ENCODE measurements at places on chromosomes 3 and 15.

DNA sequence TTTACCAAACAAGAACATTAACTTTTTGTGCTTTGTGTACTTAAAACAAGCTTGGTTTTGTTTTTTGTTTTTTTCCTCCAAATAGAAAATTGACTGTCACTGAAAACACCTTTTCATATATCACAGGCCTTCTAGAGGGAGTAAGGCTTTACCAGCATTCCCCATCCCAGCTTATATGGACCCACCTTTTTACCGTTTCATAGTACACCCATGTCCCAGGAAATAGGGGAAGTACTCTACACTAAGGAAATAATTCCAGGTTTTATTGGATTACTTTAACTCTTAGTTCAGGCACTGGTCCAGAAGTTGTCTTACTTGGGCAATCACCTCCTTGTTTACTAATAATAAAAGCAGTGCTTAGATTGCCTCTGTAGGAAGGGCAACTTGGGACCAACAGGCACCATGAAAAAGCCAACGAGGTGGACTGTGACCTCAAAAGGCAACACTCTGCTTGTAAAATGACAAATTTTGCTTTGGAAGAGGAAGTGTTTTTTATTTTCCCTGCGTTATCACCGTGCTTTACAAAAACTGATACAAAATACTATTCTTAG, 26.2 kb downstream of the HMG20A start:
- DNase-seq: no peak

GRCh38 chr3:154690413-154690812, 260.4 kb upstream of the GPR149 start:
- DNase-seq: no peak

DNA sequence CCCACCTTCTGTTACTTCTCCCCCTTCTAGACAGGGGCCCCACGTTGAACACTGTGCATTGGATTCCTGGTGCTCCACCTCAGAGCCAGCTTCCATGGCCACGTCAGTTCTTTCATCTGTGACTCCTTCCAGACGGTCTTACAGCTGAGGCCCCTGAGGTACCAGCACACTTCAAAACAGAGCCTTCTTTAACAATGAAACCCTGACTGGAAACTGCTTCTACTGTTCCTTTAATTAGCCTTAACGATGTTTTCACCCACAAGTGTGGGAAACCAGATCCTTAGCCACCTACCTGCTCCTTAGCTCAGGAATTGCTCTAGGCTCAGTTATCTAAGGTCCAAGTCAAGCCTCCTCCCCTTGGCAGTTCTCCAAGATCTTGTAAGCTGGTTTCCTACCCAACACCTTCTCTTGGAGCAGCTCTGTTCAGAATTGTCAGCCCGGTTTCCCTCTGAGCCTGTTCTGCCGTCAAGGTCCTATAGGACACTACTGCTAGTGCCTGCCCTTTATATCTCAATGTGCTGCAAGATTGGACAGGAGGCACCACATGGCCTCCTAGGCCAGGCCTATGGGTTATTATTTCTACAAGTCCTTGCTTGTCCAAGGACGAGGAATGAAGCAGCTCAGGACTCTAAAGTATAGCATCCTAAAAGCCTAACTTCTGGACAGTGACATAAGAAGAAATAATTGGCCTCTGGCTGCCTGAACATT, 80.7 kb downstream of the FMN1 start:
- no peak for DNase-seq

GRCh38 chr15:26028086-26028740, 165.1 kb upstream of the ATP10A start:
- no peak for DNase-seq

- no peak for DNase-seq
Measured at GRCh38 chr3:134567605-134568004, 81.7 kb downstream of the CEP63 start.

GRCh38 chr3:46942076-46942475, 34.5 kb downstream of the CCDC12 start:
- no peak for DNase-seq

DNA sequence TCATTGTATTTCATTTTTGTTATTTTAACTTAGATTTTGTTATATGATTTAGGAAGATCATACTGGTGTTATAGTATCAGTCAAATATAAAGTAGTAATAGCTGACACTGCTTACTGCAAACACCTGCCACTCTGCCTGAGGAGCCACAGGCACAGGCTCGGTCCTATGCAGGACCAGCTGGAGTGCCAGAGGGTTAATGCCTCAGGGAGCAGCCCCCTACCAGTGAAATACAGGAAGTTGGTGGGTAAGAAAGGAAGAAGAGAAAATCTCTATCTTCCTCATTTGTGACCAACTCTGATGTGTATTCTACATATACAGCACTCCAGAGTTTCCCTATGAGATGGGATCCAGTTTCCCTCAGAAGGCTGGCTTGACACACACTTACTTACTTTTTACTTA, 593.3 kb downstream of the UNC13C start:
- no peak for DNase-seq

- no peak for DNase-seq
Measured at GRCh38 chr3:149003653-149004305, 12.4 kb downstream of the GYG1 start.

GRCh38 chr3:121557426-121557934, 10.3 kb upstream of the ARGFX start:
- DNase-seq: no peak

GRCh38 chr3:72042397-72043203, 257.7 kb upstream of the PROK2 start:
- no peak for DNase-seq

GRCh38 chr15:41424809-41425208, 7.9 kb downstream of the RTF1 start:
- DNase-seq: no peak

GRCh38 chr3:100227511-100227921, 33.3 kb upstream of the TBC1D23 start:
- no peak for DNase-seq

DNA sequence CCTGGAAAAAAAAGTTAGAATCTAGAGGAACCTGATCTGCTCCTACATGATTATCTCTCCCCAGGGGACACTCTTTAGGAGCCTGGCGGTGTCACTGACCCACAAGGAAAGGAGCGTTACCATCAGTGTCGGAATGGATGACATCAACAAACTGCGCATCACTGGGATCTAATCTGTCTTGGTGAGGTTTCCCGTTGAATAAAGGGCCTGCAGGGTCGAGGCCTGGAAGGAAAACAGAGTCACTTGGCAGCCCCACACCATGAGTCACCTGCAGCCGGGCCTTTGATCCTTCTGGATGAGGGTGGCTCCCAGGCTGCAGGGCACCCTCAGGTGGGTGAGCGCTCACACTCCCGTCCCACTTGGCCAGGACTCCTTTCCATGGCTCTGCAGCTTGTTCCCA, 25.0 kb downstream of the LIPH start:
- DNase-seq: no peak

DNA sequence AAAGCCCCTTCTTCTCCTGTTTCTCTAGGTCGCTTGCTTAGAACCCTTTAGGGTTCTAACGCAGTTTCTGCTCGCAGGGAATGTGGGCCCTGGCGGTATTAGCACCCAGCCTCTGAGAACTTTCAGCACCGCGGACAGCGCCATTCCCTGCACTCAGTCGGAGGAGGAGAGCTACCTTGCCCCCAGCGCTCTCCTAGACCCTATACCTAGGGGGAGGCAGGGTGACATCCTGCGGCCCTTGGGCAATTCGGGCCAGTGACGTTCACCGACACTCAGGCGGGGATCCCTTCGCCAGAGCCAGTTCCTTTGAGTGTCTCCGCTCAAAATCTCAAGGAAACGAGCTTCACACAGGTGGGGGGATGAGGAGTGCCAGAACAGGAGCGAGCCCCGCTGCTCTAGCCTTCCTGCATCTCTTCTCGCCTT, 1.3 kb downstream of the SLC7A14 start:
- DNase-seq: no peak

DNA sequence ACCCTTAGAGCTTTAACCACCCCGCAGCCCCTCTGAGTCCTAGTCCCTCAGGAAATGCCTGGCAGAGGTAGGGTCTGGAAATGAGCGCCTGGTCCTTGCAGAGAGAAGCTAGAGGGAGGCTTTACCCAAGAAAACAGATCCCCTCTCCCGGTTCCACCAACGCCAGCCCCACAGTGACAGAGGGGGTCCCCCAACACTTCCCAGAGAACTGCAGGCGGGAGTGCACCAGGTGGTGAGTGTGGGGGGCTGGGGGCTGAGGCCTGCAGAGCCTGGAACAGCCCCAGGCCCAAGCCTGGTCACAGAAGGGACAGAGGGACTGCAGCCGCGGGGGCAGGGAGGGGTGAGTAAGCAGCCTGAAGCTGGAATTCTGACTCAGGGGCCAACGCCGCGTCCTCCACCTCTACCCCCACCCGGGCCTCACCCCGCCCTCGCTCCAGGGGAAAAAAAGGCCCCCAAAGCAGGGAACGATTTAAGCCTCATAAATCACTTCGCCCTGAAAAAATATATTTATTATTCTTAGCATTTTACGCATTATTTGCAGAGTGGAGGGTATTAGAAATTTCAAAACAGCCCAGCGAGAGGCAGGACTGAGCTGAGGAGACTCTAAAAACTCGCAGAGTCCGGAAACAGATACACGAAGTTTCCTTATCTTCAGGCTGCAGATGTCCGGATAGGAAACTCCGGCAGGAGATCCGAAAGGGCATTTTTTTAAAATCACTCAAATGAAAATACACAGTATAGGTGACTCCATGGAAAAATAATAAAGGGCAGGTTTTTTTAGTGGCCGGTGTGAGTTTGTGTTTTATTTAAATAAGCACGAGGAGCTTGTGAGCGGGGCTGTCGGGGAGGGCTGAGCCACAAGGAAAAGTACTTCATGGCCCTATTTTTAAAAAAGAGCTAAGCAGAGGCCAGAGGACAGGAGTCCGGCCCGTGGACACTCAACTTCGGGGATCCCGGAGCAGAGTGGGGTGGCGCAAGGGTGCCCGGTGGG, 10.0 kb downstream of the GATA2 start:
- DNase-seq: no peak

GRCh38 chr3:12237912-12238650, 50.8 kb upstream of the PPARG start:
- DNase-seq: no peak

- no peak for DNase-seq
Measured at GRCh38 chr3:15404767-15405166, 22.6 kb downstream of the METTL6 start.

DNA sequence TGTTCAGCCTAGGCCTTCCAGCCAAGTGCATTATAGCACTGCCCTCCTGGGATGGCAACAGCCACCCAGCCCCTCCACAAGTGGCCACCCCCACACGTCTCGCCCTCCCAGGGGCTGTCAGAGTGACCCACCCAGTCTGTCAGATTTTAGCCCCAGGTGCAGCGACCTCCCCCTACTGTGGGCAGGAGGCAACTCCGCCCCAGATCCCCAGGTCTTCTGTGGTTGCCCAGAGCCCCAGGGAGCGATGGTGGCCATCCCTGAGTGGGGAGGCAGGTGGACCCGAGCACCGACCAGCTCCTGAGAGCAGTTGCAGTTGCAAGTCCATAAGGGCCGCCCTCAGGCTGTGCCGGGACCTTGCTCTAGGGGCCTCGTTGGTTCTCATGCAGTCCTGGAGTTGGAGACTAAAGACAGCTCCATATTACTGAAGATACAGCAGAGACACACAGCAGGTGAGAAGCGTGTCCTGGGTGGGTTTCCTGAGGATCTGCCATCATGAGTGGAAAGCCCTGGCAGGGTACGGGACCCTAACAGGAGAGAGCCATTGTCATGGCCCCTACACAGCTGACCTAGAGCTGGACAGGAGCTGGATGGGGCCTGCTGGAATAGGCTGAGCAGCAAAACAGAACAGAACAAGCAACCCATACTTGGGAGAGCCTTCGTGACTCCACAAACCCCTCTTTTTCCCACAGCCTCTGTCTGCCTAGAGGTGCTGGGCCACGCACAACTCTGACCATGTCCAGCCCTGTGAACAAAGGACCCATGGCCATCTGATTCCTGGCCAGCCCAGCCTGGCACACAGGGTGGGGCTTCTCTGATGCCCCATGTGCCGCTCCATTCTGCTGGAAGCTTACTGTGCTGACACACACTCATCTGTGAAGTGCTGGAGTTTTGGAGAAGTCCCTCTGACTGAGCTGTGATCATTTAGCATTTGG, 110.3 kb upstream of the ALDH1A3 start:
- DNase-seq: no peak

DNA sequence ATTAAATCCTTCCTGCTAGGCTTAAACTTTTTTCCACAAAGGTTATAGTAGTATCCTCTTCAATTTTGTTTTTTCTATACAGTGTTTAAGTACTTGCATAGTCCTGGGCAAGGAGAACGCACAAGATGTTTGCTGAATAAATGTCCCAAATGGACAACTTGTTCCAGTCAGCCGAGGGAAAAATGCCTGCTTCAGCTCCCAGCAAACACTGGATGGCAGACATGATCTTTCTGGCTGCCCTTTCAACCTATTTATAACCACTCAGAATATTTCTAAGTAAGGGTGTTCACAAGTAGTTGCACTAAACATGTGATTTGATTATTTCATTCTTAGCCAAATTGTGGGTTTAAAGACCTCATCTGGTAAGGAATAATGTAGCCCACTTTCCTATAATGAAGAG, 29.8 kb downstream of the GNB4 start:
- peak; percentile 29 for DNase-seq

- no peak for DNase-seq
Measured at GRCh38 chr15:98226578-98226977, 266.1 kb downstream of the ARRDC4 start.

GRCh38 chr15:42367041-42367440, 7.7 kb downstream of the CAPN3 start:
- DNase-seq: no peak

GRCh38 chr15:35673093-35673684, 127.2 kb upstream of the DPH6 start:
- no peak for DNase-seq

GRCh38 chr3:5891711-5892110, 704.2 kb downstream of the EDEM1 start:
- no peak for DNase-seq

DNA sequence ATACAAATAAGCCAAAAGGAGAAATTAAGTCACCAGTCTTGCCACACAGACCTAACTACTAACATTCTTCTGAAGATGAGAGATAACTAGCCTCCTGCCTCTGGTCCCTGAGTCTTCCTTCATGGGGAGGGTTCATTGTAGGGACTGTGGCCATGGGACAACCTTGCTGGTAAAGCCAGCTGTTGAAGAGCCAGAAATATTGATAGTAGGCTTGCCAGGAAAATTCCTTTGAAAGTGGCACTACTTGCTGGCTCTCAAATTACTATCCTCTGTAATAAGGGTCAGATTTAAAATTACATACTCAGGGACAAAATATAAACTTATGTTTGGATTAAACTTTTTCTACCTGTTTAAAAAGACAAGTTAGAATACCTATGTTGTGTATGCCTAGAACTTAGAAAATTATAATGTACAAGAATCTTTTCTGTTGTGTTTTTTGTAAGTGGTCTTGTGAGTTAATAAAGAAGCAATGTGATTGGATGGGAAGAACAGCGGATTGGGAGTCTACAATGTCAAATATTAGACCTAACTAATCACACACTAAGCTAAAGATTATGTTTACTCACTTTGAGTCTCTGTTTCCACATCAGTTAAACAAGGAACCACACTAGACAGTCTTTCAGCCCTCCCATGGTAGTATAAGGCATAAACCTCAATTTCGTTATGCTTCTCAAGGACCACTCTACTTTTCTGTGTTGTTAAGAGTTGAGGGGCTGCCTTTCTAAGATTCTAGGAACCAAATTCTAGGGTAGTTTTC, 60.0 kb upstream of the TRIM71 start:
- no peak for DNase-seq

Measured in anterior cingulate cortex (tissue), 58 donors.